Suppressor macrophage treated with lipopolysaccharide for 4 hours (primary cell): ENCODE measurements at places on chromosomes 7 and 10.
A peak's percentile ranks its signal among the peaks of the same experiment; 100 is the strongest.

DNA sequence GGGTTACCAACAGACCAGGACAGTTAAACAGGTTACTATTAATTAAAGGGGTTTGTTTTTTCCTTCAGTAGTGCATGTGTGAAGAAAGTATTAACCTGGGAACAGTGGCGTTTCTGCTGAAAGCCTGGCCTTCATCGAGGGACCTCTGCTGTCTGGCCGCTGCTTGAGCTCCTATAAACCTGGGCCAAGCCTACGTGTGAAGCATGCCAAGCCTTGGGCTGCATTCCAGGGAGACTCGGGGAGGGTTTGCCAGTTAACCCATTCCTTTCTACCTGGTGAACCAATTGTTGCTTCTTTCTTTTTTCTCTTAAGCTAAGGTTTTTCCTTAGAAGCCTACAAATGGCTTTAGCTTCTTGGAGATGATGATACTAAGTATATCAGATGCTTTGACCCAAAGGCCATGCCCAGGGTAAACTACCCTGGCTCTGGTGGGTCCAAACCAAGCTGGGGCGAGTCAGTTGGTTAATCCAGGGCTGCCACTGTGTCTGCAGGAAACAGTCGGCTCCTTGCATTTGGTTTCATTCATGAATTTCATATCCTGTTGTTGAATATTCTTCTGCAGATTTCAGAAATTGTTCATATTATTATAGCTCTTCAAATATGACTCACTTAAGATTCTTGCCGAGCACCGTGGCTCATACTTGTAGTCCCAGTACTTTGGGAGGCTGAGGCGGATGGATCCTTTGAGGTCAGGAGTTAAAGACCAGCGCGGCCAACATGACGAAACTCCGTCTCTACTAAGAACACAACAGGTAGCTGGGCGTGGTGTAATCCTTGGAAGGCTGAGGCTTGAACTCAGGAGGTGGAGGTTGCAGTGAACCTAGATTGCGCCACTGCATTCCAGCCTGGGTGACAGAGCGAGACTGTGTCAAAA, 23.8 kb downstream of the PFKP start:
- peak; percentile 22 for DNase-seq

GRCh38 chr10:44370731-44371248, 14.1 kb downstream of the CXCL12 start:
- no peak for DNase-seq

- no peak for DNase-seq
Measured at GRCh38 chr7:51223505-51223904, 93.1 kb downstream of the COBL start.

- no peak for DNase-seq
Measured at GRCh38 chr10:36679554-36679953, 445.8 kb upstream of the ANKRD30A start.

- DNase-seq = no peak
Measured at GRCh38 chr10:9198611-9199010, 1144.1 kb downstream of the GATA3 start.

- DNase-seq = no peak
Measured at GRCh38 chr10:92699193-92699517, 9.4 kb downstream of the HHEX start.

GRCh38 chr10:35821339-35821911, 179.3 kb upstream of the FZD8 start:
- no peak for DNase-seq

DNA sequence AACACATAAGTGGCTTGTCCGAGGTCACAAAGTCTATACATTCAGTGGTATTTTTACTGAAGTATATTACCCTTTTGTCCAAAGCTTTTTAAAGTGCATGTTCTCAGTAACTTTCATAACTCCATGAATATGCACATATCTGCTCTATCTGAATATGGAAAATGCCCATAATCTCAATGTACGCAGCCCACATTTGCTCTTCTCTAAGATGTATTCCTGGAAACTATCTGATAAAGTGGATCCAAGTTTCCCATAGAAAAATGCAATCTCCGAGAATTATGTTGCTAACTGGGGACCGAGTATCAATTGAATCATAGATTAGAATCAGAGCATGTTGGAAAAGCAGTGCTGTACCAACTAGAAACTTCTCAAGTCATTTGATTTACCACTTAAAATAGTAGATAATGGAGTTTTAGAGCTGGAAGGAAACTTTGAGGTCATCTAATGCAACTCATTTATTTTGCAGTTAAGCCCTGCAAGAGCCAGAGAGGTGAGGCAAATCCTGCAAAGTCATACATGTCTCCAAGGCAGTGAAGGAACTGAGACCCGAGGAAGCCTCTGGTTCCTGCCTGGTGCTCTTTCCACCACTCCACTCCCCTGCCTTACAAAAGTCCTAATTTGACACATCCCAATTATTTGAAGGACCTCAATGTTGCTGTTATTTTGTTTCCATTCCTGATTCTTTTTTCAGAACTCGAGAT, 69.4 kb downstream of the CYCS start:
- DNase-seq = no peak

- peak; percentile 67 for DNase-seq
Measured at GRCh38 chr7:150451097-150451793, 815 bp downstream of the GIMAP8 start.

DNA sequence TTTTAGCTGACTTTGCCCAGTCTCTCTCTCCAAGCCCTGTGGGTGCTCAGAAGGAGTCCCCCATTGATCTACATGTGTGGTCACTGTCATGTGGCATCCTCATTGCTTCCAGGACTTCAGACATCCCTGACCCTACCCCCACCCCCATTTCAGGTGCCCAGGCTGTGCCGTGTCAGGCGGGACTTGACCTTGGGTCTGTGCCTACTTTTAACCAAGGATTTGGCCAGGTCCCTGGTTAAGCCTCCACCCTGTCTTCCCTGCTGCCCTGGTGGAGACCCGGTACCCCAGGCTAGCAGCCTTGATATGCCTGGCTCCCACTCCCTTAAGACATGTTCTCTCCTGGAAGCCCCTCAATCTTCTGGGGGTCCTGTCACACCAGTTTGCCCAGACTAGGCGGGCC, 31.3 kb downstream of the PRF1 start:
- no peak for DNase-seq

DNA sequence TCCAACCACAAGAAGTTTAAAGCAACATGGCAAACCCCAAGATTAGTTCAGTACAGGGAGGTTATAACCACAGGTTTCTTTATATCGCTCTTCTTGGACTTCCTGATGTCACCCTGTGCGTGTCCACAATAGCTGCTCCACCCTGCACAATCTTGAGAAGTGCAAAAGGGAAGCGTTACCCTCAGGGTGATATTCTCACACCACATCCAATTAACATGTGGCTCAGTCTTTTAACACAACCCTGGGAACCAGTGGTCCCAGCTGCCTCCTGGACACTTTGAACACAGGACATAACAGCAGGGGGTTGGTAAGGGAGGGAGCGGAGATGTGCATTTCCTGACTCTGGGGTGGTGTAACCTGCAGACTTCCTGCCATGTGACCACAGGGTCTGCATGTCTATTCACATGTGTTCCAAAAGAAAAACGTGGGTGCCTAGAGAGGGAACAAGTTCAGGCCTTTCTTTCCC, 64.6 kb downstream of the GSAP start:
- peak; percentile 43 for DNase-seq

DNA sequence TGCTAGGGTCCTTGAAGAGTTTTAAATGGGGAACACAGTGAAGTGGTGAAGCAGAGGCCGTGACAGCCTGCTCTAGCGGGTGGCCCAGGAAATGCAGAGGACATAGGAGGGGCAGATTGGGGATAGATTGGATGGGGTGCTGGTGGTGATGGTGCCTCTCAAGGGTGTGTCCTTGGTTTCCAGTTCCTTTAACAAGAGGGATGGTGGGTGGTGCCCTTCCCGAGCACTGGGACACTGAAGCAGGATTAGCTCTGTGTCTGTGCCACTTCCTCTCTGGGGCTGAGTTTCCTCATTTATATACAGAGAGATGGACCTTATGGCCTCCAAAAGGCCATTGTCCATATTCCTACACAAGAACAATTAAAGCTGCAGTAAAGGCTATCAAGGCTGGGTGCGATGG, 285.5 kb downstream of the TCF7L2 start:
- peak; percentile 68 for DNase-seq

GRCh38 chr7:151206914-151207313, 3.4 kb downstream of the H2BK1 start:
- no peak for DNase-seq

GRCh38 chr7:70797109-70797514, 334.8 kb upstream of the GALNT17 start:
- DNase-seq = no peak

DNA sequence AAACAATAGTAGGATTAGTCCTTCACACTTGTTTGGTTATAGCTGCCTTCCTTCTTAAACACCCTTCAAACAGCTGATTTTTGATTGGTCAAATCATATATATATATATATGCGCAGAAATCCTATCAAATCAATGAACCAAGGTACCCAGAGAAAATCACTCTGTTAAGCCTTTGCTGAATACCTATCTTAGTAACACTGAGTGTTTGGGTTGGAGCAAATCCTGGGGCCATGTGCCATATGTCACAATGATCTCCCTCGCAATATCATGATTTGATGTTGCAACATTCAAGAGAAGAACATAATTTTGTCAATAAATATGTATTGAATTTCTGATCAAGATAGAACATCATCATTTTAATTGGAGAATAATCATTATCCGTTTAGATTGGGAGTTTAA, 795.6 kb downstream of the REEP3 start:
- DNase-seq = no peak

GRCh38 chr7:131385039-131385605, 57.4 kb downstream of the MKLN1 start:
- no peak for DNase-seq

GRCh38 chr7:99860281-99861127, 16.3 kb downstream of the OR2AE1 start:
- no peak for DNase-seq
